ENCODE measurements at places on chromosomes 16 and 17. TPM values are rescaled to one million over a fixed set of nuclear protein-coding genes. Genes with fewer than 3 reads are reported as not detected.

GDE1 gene
- total RNA-seq, result 44.9 TPM

HIC1 gene
- total RNA-seq, result 38.4 TPM

PSME3 gene
- 49.4 TPM for total RNA-seq

CNTNAP4 gene
- 32.0 TPM for total RNA-seq

RGS11 gene
- 8.2 TPM for total RNA-seq

SNF8 gene
- total RNA-seq, result 64.2 TPM
